ENCODE measurements at places on chromosomes 2 and 18.

DNA sequence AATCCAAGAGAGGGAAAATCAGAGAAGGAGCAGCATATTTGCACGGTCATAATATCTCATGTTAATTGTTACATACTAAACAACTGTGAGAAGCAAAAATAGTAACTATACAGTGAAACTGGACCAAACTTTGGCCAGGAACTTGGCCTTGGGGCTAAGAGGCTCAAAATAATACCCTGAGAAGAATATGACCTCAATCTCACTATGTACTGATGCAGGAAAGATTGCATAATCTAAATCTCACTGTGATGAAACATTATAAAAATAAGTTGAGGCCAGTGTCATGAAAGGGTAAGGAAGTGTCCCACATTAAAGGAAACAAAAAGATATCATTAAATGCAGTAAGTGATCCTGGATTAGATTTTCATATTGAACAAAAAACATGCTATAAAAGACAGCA lies 36.5 kb downstream of the ZRANB3 start:
- no peak for DNase-seq

- DNase-seq = no peak
Measured at GRCh38 chr2:200944467-200945394, 18.7 kb downstream of the ORC2 start.

DNA sequence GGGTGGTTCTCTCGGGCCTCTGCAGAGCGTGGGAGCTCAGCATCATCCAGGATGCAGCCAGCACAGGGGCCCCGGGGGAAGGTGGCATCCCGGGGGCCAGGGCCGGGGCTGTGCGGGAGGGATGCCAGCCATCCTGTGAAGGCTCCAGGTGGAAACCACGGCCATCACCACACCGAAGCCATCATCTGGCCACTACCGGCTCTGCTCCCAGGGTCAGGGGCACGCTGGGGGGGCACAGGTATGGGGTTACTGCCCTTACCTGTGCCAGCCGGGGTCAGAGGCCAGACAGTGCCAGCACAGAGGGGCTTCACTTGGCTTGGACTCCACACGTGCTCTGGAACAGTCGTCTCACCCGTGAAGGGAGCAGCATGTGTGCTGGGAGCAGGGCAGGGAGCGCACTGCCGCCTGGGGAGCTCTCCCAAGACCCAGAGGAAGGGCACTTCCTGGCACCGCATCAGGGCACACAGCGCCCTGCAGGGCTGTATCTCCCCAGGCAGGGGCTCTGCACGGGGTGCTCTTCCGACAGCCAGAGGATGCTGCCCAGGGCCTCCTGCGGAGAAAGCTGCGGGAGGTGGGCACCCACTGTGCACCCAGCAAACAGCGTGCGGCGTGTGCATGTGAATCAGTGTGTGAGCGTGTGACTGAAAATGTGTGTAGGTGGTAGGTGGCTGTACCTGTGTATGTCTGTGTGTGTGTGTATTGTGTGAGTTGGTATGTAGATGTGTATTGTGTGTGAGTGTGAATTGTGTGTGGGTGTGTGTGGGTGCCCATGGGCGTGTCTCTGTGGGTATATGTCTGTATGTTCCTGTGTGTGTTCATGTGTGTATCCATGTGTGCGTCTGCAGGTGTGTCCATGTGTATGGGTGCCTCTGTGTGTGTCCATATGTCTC lies 75.0 kb downstream of the PTGR3 start:
- no peak for DNase-seq

- DNase-seq = no peak
Measured at GRCh38 chr2:11870584-11870983, 124.2 kb downstream of the LPIN1 start.

GRCh38 chr18:44245019-44245418 lies 435.7 kb upstream of the SETBP1 start:
- DNase-seq = no peak

- no peak for DNase-seq
Measured at GRCh38 chr2:118032169-118033013, 18.5 kb upstream of the CCDC93 start.

DNA sequence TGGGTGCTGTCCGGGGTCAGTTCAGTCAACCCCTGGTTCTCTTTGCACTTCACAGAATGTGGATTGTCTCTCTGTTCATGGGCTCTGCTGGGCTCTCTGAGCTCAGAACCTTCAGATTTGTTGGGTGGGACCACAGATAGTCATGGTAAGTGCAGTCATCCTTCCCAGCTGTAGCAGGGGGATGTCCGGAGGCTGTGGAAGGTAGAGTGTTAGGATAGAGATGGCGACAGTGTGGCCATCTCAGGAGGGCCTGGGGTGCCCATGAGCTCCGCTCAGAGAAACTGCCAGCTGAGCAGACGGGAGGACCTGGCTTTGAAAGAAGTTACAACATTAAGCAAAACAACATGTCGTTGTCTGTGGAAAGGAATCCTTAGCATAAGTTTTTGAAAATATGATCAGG lies 149.8 kb downstream of the FAM210A start:
- DNase-seq = no peak

DNA sequence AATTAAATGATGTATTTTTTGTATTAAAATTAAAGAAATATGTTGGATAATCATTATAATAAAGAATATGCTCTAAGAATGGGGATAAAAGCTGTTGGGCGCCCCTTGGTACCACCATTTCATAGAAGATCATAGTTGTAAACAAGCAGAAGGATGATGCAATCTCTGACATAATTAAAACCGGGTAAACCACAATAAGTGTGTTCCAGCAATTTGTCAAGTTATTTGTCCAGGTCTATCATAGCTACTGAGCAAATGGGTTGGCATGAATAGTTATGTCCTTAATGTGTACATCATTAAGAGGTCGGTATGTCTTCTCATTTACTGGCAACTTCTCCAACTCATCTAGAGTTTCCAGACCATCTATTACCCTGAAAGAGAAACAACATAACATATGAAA lies 6.7 kb upstream of the CLK1 start:
- DNase-seq = no peak

DNA sequence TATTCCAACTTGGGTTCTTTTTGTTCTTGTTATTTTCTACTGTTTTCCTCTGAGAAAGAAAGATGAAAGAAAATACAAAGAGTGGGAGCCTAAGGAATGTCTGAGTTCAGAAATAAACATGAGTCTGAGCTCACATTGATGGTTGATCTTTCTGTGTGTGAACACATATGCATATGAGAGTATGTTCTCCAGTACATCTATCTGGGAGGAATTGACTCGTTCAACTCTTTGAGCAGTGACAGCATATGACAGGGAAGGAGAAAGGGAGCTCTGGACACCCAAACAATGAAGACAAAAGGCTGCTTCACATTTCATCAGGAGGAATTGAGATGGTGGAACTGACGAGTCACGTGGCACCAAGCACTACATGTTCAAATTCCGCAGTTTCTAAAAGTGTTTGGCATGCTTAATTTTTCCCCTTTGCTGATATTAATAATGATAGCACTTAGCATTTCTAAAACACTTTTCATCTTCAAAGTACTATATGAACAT lies 229.8 kb upstream of the ACVR2A start:
- no peak for DNase-seq

- DNase-seq = no peak
Measured at GRCh38 chr2:6309415-6310255, 556.1 kb downstream of the CMPK2 start.

DNA sequence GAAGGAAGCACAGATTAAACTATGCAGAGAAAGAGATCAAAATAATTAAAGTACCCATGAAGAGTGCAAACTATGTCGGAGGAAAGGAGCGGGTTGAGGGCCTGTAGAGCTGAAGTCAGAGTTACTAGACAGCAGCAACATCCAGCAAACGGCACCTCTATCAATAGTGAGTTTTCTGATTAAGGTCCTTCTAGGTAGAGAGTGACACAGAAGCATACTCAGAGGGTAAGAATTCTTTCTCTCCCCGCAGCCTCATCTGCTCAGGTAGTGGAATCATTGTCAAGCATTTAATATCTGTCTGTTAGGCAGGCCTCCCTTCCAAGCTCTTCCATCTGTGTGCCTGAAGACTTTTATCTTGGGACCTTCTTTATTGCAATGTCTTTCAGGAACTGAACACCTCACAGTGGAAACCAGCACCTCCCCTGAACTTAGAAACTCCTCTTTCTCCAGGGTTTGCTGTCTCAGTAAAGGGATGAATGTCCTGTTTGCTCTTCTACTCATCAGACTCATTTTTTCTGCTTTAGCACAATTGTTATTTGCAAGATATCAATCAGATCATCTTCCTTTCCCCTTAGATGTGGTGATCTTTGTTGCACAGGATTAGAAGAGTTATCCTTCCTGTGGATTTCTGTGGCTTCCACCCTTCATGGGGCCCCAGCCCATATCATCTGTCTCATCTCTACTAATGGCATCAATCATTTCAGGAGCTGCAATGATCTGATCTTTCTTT lies 28.8 kb downstream of the SP140 start:
- DNase-seq = no peak

- no peak for DNase-seq
Measured at GRCh38 chr2:12827721-12828120, 111.0 kb downstream of the TRIB2 start.

- DNase-seq = no peak
Measured at GRCh38 chr2:70686577-70687460, 81.2 kb downstream of the ADD2 start.

DNA sequence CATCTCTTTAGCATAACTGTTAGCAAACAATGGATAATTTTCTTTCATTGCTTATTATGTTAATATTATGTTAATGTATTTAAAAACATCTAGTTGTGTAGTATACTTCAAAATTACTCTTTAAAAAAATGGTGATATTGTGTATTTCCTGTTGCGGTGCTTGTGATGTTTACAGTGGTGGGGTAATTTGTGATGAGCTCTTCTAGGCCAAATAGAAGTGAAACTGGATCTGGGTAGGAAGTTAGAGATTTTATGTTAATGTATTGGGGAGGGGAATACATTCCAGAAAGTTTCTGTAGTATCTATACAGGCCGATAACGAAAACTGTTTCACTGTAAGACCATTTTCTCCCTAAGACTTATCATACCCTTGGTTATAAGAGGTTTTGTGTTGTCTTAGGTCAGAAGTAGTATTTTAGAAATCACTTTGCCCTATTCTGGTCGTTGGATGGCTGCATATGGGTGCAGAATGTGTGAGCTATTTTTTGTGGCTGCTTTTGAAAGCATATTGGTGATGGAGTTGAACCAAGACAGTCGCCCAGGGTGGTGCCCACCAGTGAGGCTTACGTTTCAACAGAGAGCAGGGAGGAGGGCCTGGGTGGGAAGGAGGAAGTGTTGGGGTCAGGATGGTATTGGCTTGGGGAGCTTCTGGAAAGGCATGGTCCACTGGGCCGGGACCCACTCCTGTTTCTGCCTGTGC lies 5.8 kb downstream of the TSHZ1 start:
- DNase-seq = no peak

DNA sequence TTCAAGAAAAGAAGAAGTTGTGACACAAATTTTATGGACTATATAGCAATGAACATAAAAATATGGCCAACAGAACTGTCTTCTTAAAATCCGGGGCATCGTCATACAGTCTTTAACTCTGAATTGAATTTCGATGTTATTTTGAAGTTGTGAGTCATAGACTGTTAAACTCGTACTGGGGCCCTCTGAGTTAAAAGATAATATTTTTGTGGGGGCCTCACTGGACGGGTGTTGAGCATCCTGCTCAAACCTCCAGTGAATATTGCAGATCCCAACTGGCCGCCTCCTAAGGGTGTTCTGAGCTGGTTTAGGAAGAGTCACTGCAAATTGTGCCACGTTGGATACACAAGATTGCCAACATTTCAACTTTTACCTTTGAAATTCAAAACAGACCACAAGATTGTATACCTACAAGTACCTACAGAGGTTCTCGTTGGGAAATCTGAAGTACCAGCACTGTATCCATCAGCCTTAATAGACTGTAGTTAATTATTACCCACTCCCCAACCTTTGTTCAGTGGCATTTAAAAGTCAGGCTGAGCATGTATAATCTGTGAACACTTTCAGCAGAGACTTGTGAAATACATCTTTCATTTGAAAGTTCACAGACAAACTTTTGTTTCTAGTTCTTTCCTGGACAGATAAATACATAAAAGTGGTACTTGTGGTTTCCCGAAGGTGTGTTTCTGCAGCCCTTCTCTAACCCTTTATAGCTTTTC lies 27.8 kb downstream of the KLHL23 start:
- DNase-seq = no peak

GRCh38 chr2:174699993-174700766 lies 64.1 kb downstream of the CHRNA1 start:
- no peak for DNase-seq

DNA sequence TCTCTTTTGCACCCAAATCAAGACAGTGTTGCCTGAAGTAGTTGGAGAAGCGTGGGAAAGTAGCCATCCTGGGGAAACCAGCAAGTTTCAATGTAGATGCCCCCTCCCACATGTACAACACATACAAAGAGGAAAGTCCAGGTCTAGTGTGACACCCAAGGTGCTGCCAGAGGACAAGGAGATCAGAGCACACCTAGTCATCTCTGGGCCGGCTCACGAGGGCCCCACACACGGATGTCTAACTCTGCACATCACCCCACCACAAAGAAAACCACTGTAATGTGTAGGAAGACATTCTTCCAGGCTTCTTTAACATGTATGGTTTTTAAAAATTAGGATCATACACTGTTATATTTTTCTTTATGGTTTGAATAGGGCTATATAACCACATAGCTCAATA lies 21.6 kb downstream of the PARD6G start:
- no peak for DNase-seq

- DNase-seq = no peak
Measured at GRCh38 chr2:54608224-54608623, 115.2 kb upstream of the EML6 start.

DNA sequence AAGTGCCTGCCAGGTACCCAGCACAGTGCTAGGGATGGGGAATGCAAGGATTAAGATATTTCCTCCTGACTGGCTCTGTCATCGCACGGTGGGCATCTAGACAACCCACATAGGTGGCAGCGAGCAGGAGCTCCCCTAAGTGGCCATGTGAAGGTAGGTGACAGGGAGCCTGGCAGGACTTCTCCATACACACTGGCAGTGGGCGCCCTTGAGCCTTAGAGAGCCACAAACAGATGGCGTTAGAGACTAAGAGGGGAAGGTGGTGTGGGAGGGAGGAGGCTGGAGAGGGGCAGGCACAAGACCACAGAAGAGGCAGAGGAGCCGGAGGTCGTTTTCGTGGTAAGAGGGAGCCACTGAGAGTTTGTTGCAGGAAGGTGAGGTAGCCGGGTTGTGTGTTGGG lies 15.2 kb downstream of the PRELID3A start:
- no peak for DNase-seq

- no peak for DNase-seq
Measured at GRCh38 chr2:219591091-219591490, 6.6 kb upstream of the STK11IP start.

All from LNCaP clone FGC (cell line).